ENCODE measurements at places on chromosomes 1 and 21.

- DNase-seq = no peak
Measured at GRCh38 chr1:231493421-231494185, 34.9 kb upstream of the TSNAX start.

DNA sequence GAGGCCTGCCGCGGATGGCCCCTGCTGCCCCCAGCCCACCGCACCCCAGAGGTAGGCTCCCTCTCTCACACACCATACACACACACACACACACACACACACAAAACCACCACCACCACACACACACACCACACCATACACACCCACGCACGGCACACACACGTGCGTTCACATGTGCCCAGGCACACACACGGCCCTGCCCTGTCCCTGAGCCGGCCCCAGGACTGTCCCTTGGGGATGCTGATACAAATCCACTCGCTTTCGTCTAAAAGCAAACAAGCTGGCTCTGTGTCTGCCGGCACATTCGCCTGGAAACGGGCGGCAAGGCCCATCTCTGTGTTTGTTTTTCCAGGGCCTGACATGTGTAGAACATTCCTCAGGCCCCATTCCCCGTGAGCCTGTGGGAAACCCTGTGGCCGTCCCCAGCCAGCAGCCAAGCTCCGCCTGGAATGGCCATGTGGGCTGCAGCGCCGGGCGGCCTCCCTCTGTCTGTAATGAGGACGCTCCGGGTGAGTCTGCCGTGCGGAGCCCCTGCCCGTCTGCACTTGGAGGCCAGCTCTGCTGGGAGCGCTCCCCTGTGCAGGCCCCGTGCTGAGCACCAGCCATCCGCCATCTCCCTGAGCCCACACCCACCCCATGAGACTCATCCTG lies 67.4 kb downstream of the DMRTB1 start:
- DNase-seq = peak; percentile 86

DNA sequence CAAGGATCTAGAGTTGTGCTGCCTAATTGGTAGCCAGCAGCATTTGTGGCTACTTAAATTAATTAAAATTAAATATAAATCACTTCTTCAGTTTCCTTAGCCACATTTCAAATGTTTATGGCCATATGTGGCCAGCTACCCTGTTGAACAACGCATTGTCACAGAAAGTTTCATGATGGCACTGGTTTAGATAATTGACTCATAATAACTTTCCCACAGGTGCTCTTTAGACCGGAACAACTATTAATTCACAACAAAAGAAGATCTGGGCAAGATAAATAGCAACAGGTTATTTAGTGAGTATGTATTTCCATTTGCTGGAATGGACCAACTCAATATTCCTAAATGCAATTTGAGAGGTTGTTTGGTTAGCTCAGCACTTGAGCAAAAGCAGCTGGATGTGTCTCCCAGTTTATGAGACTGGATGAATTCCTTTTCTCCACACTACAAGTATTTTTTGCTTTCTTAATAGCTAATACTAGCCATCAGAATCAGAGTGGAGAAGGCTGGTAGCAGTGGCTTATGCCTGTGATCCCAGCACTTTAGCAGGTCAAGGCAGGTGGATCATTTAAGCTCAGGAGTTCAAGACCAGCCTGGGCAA lies 3.7 kb upstream of the AMIGO1 start:
- DNase-seq = no peak

DNA sequence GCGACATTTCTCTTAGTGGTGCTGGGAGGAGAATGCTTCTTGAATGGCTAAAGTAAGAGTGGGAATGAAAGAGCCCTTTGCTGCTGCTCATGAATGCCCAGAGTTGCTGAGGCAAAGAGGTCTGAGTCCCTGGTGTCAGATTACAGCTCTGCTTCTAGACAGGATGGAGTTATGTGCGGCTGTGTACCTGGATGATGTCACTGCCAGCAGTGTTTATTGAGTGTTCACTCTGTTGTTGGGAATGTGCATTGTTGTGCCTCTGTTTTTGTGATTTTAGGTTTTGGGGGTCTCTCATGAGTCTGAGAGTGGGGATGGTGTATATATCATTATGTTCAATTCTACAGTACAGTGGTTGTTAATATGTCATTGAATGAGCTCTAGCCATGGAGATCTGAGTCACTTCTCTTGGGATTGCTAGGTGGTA lies 2.7 kb downstream of the CDC14A start:
- DNase-seq = no peak

- no peak for DNase-seq
Measured at GRCh38 chr21:16841975-16842695, 670.7 kb upstream of the CXADR start.

DNA sequence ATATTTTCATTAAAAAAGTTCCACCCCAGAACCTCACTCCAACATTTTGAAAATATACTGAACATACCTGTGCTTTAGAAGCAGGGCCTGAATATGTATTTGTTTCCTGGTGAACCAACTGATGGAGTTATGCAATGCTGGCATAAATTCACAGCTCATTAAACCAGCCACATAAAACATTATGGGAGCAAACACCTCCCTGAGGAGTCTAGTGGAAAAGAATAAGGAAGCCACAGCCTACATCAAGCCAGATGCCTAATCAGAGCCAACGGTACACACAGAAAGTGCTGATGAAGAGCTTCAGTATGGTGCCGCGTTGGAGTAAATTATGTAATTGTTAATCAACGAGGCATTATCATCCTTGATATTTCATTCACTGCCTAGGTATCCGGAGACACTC lies 199.5 kb downstream of the AJAP1 start:
- DNase-seq = no peak

DNA sequence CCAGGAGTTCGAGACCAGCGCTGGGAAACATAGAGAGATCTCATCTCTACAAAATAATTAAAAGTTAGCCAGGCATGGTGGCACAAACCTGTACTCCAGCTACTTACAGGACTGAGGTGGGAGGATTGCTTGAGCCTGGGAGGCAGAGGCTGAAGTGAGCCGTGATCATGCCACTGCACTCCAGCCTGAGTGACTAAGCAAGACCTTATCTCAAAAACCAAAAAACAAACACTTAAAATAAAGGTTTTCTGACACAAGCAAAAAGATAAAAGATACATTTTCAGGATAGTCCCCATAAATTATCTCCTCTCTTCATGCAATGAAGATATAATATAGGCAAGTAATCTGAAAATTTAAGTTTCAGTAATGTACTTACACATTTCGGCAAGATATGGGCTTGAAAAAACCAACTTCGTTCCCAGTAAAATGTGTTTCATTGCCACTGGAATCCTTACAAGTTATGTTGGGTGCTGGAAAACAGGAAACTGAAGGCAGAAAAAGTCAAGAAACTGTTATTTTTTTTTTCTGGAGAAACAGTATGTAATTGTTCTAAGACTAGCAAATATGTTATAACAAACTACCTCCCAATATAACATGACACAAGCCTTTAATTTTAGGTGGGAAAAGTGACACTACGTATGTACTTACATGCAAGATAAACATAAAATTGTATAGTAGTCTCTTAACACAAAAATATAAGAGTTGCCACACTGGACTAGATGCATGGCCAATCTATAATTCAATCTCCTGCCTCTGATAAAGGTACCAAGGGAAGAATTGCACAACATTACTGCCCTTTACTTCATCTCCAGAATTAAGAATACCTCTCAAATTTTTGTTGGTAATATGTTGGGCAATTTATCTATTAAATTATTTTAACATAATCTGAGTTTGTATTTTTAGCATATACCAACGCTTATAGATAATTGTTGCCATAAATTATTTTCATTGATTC lies 15.7 kb downstream of the TM2D1 start:
- DNase-seq = no peak

GRCh38 chr1:160446945-160447600 lies 46.7 kb downstream of the VANGL2 start:
- no peak for DNase-seq

All from AG08396 (cell line).